ENCODE measurements at places on chromosomes 5 and 9. TPM values are rescaled to one million over a fixed set of nuclear protein-coding genes. Genes with fewer than 3 reads are reported as not detected.

DNA sequence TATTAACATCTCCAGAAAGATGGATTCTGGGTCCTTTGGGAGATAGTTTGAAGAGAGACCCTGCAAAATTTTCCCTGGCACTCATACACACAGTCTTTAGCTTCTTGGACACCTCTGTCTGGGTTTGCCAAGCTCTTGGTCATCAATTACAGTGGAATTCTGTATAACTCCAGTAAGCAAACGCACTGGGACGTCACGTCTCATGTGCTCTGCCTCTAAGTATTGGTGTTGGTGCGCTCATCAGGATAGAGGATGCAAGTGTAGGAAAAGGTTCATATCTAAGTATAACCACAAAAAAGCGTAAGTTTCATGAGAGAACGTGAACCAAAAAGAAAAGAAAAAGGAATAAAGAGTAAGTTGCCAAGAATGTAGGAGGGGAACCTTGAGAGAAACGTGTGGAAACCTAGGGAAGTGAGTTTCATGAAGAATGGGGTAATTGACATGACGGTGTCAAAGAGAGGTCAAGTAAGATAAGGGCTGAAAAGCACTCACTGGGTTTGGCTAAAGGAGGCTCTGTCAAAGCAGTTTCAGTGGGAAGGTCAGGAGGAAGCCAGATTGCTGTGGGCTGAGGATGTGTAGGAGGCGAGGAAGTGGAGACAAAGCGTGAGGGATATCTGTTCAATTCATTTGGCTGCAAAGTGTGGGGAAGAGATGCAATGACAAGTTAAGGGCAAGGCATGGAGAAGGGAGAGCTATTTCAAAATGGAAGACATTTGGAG lies 92.7 kb downstream of the RAD23B start:
- DNase-seq, result no peak

The LHFPL2 gene
- total RNA-seq, result 63.6 TPM

The HRCT1 gene
- 24.8 TPM for total RNA-seq

GRCh38 chr5:132295505-132296411 lies 1.6 kb downstream of the SLC22A4 start:
- no peak for DNase-seq

GRCh38 chr5:148408092-148408491 lies 24.3 kb downstream of the FBXO38 start:
- DNase-seq, result no peak

The ANGPTL2 gene
- 11.6 TPM for total RNA-seq

The TAF1L gene
- not detected for total RNA-seq

DNA sequence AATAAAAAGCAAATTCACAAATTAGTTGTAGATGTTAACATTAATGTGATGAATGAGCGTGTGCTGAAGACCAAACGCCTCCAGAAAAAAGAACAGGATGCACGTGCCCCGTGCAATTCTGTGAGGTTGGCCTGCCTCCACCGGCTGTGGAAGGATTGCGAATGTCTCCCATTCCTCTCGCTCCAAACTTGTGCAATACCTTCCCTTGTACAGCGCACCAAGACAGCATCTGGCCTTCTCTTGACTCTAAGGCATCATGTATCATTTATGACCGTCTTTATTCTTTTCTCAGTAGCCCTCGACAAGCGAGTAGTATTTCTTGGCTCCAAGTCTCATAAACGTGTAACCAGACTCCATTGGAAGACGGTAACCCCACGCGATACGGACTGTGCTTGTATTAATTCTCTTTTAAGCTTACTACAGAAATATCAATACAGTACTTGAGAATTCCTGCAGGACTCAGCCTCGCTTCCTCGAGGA lies 1.5 kb upstream of the TESK1 start:
- DNase-seq, result peak; percentile 57

DNA sequence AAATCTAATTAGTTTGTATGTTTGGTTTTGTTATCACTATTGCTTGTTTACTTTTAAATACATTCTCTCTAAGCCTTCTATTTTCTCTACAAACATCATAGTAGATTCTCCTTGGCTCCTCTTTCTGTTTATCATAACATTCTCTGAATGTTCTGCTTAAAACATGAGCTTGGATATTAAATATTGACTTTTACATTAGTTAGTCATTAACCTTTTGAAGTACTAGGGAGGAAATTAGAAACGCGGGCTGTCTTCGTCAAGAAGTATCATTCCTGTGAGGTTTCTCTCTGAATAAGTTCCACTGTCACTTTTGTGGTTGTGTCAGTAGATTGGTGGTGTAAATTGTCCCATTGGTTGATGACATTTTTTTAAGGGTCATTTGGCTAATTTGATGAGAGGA lies 821.5 kb downstream of the EFNA5 start:
- no peak for DNase-seq

GRCh38 chr5:149654231-149654630 lies 72.9 kb downstream of the ARHGEF37 start:
- DNase-seq, result no peak

- DNase-seq, result no peak
These were observed 44.2 kb upstream of the COL15A1 start for GRCh38 chr9:98899408-98900056.

DNA sequence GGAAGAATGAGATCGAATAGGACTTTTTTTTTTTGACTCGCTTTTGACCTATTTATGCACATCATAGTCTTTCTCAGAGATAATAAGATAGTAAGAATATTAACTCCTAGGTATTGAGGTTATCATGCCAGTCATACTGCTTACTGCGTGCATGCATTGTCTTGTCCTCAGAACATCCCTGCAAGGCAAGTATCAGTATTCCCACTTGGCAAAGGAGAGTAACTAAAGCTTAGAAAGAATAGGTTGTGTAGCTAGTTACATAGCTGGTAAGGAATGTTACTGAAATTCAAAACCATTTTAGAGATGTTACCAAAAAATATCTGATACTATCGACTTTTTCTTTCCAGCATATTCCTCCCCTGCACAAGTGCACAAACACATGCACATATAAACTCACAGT lies 296.1 kb upstream of the CLINT1 start:
- no peak for DNase-seq

The BNC2 gene
- total RNA-seq, result 8.2 TPM

The ANKRD31 gene
- 0.14 TPM for total RNA-seq

- no peak for DNase-seq
These were observed 301.2 kb downstream of the KIAA0825 start for GRCh38 chr5:94316916-94317838.

DNA sequence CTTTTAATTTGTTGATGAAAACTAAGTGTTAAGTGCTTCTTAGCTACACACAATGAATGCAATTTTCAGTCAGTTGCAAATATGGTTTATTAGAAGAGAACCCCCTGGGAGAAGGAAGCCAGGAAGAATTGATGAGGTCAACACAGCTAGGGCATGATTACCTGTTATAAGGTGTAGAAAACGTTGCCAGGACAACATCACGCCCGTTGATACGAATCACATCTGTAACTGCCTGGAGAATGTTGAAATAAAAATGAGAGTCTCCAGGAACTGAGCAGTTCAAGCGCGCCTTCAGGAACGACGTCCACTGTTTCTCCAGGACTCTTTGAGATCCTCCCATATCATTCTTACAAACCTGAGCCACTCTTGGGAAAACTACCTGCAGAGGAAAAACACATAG lies 88.0 kb downstream of the SEMA6A start:
- DNase-seq, result no peak

DNA sequence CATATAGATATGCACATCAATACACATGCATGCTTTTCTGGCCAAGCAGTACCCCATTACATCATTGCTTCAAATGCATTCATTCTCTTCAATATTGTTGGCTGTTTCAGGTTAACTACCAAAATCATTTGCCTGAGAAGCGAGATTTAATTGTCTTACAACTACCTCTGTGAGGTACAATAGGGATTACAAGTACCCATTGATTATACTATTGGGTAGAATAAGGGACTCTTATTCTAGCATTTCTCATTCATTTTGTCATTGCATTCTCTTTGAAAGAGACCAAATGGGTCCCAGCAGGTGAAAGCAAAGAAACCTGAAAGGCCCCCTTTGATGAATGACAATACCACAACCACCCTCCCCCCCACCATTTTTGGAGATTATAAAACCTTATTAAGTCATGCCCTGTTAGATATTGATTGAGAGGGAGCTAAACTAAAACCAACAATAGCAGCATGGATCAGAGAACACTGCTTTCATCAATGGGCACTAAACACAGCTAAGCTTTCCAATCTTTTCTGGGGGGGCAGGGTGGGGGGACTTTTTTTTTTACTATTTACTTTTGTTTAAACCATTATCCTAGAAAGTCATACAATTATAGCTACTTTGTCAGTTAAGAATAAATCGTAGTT lies 375.0 kb upstream of the CCNH start:
- no peak for DNase-seq

DNA sequence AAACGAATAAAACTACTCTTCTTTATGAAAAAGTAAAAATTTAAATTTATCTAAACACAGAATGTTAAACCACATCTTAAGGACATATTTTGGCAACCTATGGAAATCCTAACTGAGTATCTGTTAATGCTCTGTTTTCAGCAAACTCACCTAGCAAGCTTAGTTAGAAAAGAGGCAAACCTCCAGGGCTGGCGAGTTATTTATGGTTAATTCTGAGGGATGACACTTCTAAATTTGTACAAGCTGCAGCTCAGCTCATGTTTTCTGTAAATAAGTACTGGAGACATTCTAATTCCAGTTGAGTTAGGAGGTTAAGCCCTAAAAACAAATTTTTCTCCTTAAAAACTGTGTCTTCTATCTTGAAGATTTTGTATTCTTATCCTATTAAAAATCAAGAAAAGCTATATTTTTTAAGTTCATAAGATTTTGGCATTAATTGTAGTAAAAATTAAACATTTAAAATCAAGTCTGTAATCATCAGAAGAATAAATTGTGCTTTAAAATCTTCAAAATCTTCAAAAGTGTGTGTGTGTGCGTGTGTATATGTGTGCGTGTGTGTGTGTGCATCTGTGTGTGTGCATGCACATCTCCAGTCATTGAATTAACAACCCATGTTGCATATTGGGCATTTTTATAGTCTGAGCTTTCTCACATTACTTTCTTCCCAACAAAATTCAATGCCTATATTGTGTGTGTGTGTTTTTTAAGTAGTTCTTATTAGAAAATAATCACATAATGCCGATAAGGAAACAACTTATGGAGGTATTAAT lies 127.8 kb downstream of the CCDC192 start:
- no peak for DNase-seq

DNA sequence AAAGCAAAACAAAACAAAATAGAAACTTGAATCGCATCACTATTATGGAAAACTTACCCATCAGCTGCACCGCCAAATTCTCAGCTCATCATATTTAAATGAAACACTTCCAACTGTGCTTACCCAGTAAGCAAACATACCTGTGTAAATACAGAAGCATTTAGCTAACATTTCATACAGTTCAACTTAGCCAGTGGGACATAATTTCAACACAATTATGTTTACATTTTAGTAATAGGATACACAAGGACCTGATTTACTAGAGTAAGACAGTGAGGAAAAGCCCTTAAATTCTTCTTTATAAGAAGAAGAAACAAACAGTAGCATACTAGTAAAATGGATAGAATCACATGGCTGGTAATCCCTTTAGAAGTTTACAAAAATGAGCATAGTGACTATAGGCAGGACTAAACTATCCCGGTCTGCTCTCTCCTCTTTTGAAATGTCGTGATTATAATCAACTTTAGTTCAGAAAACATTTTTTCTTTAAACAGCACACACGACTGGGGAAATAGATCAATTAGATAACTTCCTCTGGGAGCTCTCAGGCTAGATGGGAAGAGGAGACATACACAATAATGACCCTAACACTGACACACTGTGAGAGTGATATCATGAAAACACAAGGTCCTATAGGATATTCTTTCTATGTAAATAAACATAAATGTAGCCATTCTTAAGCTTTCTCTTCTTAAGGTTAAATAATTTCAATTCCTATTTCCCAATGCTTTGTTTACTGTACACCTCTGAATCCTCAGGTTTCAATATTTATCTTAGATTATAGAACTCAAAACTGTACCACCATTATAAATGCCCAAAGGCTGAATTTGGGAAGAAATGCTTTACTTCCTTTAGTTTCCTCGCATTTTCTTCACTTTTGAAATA lies 15.9 kb upstream of the CDC20B start:
- no peak for DNase-seq

DNA sequence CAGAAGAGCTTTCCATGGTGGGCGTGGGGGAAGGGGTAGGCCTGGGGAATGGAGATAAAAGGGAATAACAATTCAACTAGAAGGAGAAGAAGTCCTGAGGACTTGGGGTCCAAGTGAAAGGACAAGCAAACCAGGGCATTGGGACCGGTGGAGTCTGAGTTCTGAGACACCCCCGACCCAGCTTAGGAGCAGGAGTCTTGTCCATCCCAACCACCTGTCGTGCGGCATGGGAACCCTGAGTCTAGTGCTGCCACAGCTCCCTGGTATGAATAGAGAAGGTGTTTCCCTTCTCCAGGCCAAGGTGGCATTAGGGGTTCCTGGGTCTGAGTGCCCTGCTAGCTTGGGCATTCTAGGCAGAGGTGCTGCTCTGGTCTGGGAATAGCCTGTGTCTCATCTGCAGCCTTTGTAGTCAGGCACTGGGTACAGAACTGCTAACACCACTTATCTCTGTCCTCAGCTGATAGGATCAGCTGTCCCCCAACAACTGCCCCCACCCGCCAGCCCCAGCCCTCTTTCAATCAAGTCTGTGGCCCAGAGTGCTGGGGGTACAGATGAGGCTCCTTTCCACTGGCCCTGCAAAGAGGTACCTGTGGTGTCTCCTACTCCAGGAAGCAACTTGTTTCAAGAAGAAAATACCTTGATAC lies 9.9 kb downstream of the HNRNPAB start:
- no peak for DNase-seq

The HOMER1 gene
- 1.1 TPM for total RNA-seq

DNA sequence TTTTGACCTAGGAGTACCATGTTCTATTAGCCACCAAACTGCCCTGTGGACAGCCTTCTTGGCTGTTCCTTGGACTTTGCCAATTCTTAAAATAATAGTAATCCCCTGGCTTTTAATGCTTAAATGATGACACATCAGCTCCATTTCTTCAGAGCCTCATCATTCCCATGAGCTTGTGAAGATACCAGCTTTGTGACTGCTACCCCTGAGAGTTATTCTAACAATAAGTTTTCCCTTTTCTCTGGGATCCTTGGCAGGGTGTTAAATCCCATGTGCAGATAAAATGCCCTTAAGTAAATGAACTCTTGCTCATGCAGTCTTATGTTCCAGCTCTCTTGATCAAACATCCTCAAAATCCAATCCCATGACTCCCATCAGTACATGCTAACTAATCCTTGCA lies 415.3 kb downstream of the CETN3 start:
- no peak for DNase-seq
